ENCODE measurements at places on chromosomes 11 and 22. TPM values are rescaled to one million over a fixed set of nuclear protein-coding genes. Genes with fewer than 3 reads are reported as not detected.

NCAM1 gene
- polyA plus RNA-seq, result 39.0 TPM

HBG2 gene
- polyA plus RNA-seq, result 4,197 TPM

SAA1 gene
- polyA plus RNA-seq, result not detected

IL10RA gene
- polyA plus RNA-seq, result 4.1 TPM

SAA4 gene
- not detected for polyA plus RNA-seq

RAB30 gene
- polyA plus RNA-seq, result 13.2 TPM

DNA sequence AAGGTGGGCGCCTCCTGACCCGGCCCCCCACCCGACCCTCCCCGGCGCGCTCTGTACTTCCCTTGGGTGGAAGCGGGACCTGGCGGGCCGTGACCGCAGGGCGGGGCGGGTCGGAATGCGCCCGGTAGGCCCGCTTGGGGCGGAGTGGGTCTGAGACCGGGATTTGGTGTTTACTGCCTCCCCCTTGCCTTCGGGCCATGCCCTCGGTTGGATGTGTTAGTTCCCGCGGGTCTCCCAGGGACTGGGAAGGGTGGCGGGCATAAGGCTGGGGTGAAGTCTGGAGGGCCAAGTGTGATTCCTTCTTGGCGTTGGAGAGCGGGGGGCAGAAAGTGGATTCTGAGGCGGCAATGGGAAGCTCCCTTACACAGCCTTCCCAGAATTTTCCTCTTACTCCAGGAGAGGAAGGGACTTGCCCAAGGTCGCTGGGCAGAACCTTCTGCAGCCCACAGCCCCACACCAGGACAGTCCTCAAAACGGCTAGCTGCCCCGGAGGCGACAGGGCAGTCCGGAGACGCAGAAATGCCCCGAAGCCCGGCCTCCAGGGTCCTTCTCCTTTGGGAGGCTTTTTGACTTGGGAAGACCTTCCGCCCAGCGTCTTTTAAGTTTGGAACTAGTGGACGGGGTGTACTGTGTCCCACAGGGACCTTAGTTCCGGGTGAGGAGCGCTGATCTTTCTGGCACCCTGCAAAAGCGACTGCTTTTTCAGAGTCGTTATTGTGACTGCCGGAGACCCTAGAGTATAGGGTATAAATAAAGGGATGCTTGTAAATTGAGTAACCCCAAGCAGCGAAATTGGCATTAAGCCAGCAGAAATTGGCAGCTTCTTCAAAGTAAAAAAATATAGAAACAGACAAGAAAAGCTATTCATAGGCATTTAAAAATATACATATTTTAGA, 647 bp downstream of the SWAP70 start:
- DNase-seq, result peak; percentile 49

DNA sequence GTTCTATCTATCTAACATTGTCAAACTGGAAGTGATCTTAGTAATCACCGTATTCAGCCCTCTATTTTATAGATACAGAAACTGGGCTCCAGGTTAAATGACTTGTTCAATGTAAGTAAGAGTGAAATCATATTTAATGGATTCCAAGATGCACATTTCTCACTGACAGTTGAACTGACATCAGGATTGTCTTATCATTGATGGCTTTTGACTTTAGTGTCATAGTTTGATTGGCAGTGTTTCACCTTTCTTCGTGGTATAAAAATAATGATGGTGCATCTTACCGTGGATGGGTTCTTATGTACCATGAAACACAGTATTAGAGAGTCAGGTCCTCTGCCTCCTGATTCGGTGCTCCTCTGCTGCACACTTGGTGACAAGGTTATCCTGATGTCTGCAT, 123.1 kb downstream of the NCAM1 start:
- DNase-seq, result no peak

DNA sequence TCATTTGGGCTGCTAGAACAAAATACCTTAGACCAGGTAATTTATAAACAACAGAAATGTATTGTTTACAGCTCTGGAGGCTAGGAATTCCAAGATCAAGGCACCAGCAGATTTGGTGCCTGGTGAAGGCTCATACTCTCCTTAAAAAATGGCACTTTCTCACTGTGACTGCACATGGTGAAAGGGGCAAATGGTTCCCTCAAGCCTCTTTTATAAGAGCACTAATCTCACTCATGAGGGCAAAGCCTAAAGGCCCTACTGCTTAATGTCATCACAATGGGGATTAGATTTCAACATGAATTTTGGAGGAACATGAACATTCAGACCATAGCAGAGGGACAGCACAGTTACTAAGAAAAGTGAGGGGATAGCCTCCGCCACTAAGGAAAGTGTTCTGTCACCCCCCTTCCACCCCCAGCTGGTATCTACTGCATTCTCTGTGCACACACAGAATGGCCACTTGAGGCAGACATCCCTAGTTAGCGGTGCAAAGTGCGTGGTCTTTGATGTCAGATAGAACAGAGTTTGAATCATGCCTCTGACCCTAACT, 47.2 kb upstream of the CEP295 start:
- DNase-seq, result no peak

- DNase-seq, result no peak
Measured at GRCh38 chr22:46727813-46728364, 10.2 kb downstream of the CERK start.

DNA sequence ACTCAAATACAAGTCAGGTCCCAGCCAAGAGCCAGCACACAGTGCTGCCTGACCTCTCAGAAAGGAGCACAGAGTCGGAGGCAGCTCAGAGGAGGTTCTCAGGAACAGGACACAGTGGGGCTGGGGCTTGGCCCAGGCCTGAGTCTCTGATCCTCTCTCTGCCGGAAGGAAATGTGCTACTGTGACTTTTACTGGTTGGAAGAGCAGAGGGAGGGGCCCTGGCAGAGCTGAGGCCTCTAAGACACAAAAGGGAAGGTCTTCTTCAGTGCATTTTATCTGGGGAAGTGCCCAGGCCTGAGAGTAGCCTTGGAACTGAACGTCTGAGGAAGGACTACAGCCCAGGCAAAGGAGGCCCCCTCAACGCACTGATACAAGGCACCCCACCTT, 16.2 kb upstream of the CASTOR1 start:
- DNase-seq, result no peak

DNA sequence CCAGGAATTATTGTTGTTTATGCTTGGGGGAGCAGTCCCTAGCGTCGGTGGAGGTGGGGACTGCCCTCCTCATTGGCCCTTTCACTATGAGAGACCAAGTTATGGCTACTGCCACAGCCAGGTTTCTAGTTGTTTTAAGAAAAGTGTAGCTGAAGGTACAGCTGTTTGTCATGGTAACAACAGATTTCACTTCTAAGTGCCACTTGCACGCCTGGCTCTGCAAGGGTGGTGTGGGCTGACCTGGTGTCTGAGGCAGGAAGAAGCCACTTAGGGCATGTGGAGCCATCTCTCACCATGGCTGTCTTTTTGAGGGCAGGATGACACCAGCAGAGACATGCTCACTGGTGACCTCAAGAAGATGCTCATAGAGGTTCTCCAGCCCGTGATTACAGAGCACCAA, 46.3 kb upstream of the MPEG1 start:
- DNase-seq, result no peak

- peak; percentile 13 for DNase-seq
Measured at GRCh38 chr22:22593964-22594656, 35.0 kb upstream of the PRAME start.

DNA sequence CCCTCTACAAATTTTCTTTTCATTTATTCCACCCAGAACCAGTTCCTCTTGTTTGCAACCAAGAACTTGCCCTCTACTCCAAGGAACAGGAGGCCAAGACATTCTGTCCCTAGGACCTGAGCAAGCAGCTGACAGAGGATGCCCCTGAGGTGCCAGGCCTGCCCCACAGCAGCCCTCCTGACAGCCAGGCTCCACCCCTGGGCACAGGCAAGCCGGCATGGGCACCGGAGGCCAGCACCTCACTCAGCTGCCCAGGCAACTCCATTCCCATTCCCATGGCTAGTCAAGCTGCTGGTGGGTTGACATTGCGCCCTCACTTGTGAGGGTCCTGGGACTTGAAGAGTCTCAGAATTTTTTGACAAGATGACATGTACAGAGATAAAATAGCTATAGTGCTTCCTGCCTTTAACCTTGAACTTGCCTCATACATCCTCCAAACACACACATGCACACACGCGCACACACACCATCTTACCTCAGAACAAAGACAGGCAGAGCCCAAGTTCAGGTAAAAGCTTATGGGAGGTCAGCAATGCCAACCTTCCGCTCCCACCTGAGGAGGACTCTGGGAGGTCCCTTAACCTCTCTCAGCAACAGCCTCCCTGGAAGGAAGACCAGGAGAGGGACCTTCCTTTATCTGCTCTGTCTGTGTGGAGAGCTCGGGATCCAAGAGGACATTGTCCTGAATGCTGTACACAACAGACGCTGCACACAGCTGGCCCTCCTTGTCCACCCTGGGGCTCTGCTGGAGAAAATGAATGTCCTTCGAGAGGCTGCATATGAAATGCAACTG, 620.9 kb upstream of the CADM1 start:
- no peak for DNase-seq

GRCh38 chr11:9823887-9824385, 160.1 kb downstream of the SWAP70 start:
- DNase-seq, result no peak
